ENCODE measurements at places on chromosomes 16 and 17.
A peak's percentile ranks its signal among the peaks of the same experiment; 100 is the strongest.

- DNase-seq: no peak
Observed at GRCh38 chr16:23146877-23147601, 2.2 kb downstream of the USP31 start.

- no peak for DNase-seq
Observed at GRCh38 chr17:30380643-30381339, 2.1 kb downstream of the CPD start.

- DNase-seq: no peak
Observed at GRCh38 chr16:23357761-23358290, 55.7 kb downstream of the SCNN1B start.

DNA sequence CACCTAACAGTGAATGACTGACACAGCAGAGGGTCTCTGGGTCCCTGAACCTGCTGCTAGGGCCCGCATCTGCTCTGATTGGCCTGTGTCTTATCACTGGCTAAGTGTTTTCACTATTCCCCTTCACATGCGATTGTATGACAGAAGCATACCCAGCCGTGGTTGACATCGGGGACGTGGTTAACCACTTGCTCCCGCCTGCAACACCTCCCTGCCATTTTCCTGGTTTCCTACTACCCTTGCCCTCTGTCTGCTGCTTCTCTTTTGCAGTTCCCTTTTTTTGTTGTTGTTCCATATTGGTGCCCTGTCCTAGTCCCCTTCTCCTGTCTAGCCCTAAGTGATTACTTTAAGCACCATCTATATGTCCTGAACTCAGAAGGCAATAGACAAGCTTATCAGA is 177.0 kb downstream of the RGS9 start:
- no peak for DNase-seq

- no peak for DNase-seq
Observed at GRCh38 chr17:9208381-9209105, 187.2 kb downstream of the NTN1 start.

- DNase-seq: no peak
Observed at GRCh38 chr17:59368218-59368857, 36.9 kb downstream of the YPEL2 start.

GRCh38 chr16:797120-797420 is 3.5 kb downstream of the GNG13 start:
- DNase-seq: no peak

GRCh38 chr17:55496094-55496881 is 15.0 kb downstream of the SMIM36 start:
- DNase-seq: no peak

- DNase-seq: no peak
Observed at GRCh38 chr16:87498324-87499188, 5.7 kb upstream of the ZCCHC14 start.

GRCh38 chr16:13957197-13958078 is 37.5 kb downstream of the ERCC4 start:
- DNase-seq: no peak

- DNase-seq: no peak
Observed at GRCh38 chr16:4208341-4208751, 33.5 kb downstream of the SRL start.

DNA sequence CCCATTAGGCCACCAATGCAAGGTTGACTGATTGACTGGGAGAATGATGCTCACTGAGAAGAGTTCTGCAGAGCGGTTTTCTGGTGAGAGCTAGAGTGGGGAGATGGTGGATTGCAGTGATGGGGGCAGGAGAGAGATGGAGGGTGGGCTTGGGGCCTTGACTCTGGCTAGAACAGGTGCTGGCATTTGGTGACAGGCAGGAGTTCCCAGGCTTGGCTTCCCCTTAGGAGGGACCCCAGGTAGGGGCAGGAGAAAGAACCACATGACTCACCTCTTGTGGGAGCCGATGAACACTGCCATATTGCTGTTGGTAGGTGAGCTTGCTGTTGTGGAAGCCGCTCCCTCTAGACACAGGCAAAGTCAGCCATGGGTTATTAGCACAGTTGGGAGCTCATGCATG is 8.0 kb downstream of the CD300LB start:
- no peak for DNase-seq

DNA sequence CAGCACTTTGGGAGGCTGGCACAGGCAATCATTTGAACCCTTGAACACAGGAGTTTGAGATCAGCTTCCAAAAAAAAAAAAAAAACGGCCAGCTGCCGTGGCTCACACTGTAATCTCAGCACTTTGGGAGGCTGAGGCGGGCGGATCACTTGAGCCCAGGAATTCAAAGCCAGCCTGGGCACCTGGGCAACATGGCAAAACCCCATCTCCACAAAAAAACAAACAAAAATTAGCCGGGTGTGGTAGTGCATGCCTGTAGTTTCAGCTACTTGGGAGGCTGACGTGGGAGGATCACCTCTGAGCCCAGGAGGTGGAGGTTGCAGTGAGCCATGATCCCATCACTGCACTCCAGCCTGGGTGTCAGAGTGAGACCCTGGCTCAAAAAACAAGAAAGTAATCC is 39.0 kb downstream of the GRB2 start:
- no peak for DNase-seq

- DNase-seq: no peak
Observed at GRCh38 chr16:50310308-50311133, 44.2 kb downstream of the ADCY7 start.

GRCh38 chr16:75012380-75013081 is 13.7 kb downstream of the ZNRF1 start:
- DNase-seq: no peak

GRCh38 chr17:50904518-50905459 is 38.6 kb upstream of the TOB1 start:
- DNase-seq: no peak

- no peak for DNase-seq
Observed at GRCh38 chr16:1653023-1653422, 25.1 kb upstream of the JPT2 start.

- no peak for DNase-seq
Observed at GRCh38 chr17:42214156-42214555, 19.9 kb upstream of the GHDC start.

- DNase-seq: no peak
Observed at GRCh38 chr17:45702666-45703266, 81.4 kb upstream of the CRHR1 start.

- no peak for DNase-seq
Observed at GRCh38 chr17:82876602-82877379, 37.0 kb upstream of the ZNF750 start.

DNA sequence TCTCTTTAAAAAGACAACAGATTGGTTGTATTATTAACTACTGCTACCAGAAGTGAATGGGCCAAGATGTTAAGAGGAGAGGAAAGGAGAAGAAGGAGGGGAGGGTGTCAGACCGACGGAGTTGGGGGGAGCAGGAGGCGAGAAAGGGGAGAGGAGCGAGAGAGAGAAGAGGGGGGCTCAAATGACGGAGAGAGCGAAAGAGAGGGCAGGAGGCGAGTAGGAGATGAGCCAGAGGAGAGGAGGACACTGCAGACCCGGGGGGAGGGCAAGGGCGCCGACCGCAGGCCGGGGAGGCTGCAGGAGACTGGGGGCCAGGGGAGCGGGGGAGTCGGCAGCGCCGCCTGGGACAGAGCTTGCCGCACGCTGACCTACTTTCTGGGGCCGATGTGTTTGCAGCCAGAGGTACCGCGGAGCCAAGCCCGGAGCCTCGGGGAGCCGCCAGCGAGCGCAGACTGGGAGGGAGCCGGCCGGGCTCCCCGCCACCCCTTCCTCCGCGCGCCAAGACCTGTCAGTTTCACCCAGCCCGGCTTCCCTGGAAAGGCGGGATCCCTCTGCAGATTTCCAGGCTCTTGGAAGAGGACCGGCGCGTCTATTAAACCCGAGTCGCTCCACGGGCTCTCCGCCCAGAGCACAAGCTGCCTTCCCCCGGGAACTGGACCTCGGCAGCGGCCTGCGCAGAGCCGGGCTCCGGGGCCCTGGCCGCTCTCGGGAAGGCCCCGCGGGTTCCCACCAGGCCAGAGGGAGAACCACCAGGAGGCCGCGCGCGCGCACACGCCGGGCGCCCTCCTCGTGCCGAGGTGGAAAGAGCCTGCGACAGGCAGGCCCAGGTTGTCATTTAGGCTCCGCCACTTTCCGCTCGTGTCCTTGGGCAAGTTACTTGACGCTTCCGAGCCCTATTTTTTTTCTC is 74.6 kb downstream of the CMC2 start:
- no peak for DNase-seq

DNA sequence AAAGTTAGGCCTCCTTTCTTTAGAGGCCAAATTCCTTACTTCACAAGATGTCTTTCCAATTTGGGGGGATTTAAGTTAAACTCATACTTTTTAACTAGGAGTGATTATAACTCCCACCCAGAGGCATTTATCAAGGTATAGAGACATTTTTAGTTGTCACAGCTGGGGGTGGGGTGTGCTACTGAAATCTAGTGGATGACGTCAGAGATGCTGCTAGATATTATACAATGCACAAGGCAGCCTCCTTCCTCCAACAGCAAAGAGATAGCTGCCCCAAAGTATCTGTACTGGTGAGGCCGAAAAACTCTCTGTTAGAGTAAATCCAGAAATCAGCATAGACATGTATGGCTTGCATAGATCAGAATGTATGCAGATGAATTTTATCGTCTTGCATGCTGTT is 324.0 kb downstream of the HS3ST4 start:
- DNase-seq: no peak

GRCh38 chr16:83701494-83701893 is 106.3 kb upstream of the HSBP1 start:
- DNase-seq: no peak

DNA sequence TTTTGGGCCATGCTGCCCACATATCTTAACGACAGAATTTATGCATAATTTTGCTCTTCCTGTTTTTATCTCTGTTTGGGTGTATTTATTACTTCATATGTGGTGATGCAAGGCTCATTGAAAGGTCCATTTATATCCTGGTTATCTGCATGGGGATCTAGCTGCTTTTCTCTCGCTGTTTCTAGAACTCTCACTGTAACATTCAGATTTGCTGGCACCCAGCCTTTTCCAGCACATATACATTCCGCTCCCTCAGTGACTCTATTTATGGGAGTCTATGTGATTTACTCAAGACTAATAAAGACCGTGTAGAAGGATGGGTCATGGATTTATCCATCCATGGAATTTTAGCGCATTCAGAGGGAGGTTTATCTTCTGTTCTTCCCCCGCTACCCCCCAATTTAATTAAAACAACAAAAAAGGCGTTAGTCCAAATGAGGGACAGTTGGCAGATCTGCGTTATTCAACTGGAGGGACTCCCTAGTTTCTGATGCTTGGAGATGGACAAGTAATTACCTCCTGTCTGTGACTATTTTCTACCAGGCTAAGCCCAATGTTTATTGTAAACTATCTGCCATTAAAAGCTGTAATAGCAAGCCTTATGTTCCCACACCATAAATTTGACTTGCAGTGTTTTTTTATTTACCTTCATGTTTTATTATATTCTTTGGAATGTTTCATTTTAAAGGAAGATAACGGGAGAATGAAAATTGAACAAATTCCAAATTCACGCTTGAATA is 19.8 kb upstream of the MARCHF10 start:
- no peak for DNase-seq

- DNase-seq: no peak
Observed at GRCh38 chr16:22849517-22849916, 35.6 kb downstream of the HS3ST2 start.

- DNase-seq: no peak
Observed at GRCh38 chr16:70738083-70738977, 52.5 kb upstream of the MTSS2 start.

DNA sequence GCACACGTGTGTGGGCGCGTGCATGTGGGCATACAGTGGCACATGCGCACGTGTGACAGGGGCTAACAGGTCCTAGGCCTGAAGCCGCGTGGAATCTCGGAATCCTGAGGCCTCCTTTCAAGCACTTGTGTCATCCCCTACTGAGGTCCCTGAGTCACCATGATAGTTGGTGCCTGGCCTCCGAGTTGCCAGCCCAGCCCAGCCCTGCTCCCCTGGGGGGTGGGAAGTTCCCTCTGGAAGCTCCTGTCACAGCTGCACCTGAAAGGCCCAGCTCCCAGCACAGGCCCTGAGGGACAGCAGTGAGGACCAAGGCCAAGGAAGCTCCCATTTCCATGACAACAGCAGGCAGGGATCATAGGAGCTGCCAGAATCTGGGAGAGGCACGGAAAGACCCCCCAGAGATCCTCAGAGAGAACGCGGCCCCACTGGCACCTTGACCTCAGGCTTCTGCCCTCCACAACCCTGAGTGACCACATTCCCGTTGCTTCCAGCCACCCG is 35.4 kb upstream of the ENPP7 start:
- DNase-seq: no peak

GRCh38 chr17:4236456-4236855 is 27.3 kb downstream of the ANKFY1 start:
- no peak for DNase-seq

DNA sequence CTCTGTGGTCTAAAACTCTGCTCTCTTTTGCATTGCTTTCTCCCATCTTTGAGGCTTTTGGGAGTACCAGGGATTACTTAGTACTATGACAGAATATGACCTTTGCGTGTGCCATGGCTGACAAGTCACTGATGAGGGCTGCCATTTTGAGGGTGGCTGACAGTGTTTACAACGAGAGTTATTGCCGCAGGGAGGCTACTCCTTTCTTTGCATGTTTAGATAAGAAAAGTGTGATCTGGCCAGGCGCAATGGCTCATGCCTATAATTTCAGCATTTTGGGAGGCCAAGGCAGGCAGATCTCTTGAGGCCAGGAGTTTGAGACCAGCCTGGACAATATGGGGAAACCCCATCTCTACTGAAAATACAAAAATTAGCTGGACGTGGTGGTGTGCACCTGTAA is 77.5 kb downstream of the GSG1L start:
- DNase-seq: no peak

- no peak for DNase-seq
Observed at GRCh38 chr17:79176792-79177601, 102.4 kb downstream of the ENGASE start.

- DNase-seq: no peak
Observed at GRCh38 chr17:37849617-37849972, 74.6 kb upstream of the TBC1D3K start.

DNA sequence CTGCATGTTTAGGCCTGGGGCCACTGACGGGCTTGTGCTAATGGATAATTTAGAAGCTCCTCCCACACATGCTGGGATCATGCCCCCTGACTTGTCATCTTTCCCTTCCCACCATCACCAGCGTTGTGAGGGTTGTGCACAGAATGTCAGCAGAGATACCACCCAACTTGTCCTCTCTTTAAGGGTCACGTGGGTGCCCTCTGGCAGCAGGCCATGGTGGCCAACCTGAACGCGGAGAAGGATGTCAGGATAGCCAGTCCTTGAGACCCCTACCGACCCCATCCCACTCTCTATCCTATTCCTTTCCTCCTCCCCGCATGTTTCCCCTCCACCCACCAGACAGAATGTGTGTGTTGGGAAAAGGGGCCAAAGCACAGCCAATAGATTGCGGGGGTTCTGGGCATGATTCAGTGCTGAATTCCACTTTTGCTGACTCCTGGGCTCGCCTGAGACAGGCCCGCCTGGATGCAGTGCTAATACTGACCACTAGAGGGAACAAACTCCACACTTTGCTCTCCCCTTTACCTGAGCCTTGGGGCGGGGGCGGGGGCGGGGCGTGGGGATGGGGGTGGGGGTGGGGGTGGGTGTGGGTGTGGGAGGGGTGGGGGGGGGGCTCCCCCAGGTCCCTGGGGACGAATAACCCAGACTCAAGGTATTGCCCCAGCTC is at the start of gene GH2:
GH2 (minus strand) TSS at position 10 of the 667 bp plus-strand sequence. CDS start 143 bp downstream, outside the sequence.
- peak; percentile 16 for DNase-seq

Measured in stimulated activated CD8-positive, alpha-beta memory T cell treated with anti-CD3 and anti-CD28 coated beads, Interleukin-2, amount 100 ng/mL, for 1 hour (primary cell).